Body of pancreas (tissue), 4 donors: ENCODE measurements at places on chromosomes 2 and 18. TPM values are rescaled to one million over a fixed set of nuclear protein-coding genes. Genes with fewer than 3 reads are reported as not detected.

DNA sequence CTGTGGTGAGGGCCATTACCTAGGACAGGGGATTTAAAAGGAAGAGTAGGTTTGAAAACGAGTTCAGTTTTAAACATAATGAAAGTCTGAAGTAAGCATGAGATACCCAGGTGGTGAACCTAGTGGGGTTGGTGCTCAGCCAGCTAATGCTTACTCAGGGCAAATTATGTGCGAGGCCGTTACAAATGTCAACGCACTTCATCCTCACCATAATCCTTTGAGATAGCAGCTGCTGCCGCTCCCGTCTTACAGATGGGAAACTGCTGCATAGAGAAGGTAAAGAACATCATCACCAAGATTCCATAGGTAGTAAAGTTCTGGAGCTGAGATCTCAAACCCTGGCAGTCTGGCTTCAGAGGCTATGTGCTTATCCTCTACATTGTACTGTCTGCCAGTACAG, 209.0 kb downstream of the DYM start:
- H3K36me3 ChIP-seq, result peaks cover 4% of the 10 kb centered on the region
- H3K4me1 ChIP-seq, result no peaks in the 10 kb centered on the region
- DNase-seq, result no peak
- H3K27me3 ChIP-seq, result no peaks in the 10 kb centered on the region
- no peak overlapping the region for H3K4me3 ChIP-seq
- H3K27ac ChIP-seq, result no peak overlapping the region

The TLX2 gene
- not detected for total RNA-seq

DNA sequence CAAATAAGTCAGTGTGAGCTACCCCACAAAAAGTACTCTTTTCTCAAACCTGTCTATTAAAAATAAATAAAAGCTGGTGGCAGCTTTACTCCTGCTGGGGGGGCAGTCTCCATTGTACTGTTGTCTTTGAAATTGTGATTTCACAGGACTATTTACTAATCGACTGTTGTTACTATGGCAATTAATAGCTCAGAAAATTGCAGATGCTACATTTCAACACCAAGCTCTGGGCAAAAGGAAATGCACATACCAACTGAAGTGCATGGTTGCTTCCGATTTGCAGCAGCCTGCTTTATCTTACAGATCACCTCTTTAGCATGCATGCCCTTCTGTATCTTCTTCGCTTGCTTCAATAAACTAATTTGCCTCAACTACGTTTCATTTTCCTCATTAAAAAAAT, 117.6 kb upstream of the DAPL1 start:
- H3K27ac ChIP-seq, result no peak overlapping the region
- no peak overlapping the region for H3K4me3 ChIP-seq
- H3K36me3 ChIP-seq, result no peaks in the 10 kb centered on the region
- no peaks in the 10 kb centered on the region for H3K4me1 ChIP-seq
- DNase-seq, result no peak

The CAPN14 gene
- total RNA-seq, result not detected

- H3K4me1 ChIP-seq, result no peaks in the 10 kb centered on the region
- peaks cover 9% of the 10 kb centered on the region for H3K36me3 ChIP-seq
- H3K4me3 ChIP-seq, result no peak overlapping the region
These were observed 46.0 kb downstream of the SLC66A2 start for GRCh38 chr18:79905389-79905911.

DNA sequence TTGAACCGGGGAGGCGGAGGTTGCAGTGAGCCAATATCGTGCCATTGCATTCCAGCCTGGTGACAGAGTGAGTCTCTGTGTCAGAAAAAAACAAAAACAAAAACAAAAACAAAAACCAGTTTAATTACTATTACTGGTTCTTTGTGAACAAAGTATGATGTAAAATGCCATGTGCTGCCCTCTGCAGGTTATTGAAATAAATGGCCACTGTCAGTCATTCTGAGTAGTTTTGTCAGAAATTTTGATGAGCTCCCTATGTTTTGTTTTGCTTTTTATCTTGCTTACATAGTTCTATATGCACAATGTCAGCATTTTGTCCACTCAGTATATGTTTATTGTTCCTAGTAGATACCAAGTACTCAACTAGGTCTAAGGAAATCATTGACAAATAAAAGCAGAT, 423.6 kb upstream of the CHST9 start:
- no peak for DNase-seq
- H3K36me3 ChIP-seq, result no peaks in the 10 kb centered on the region
- H3K4me1 ChIP-seq, result peaks cover 9% of the 10 kb centered on the region
- H3K27ac ChIP-seq, result no peak overlapping the region

- no peak overlapping the region for H3K27ac ChIP-seq
- H3K36me3 ChIP-seq, result no peaks in the 10 kb centered on the region
- H3K4me1 ChIP-seq, result no peaks in the 10 kb centered on the region
- no peak for DNase-seq
- no peak overlapping the region for H3K4me3 ChIP-seq
These were observed 46.2 kb upstream of the SERPINE2 start for GRCh38 chr2:224085246-224085645.

The PLA2R1 gene
- 2.1 TPM for total RNA-seq

DNA sequence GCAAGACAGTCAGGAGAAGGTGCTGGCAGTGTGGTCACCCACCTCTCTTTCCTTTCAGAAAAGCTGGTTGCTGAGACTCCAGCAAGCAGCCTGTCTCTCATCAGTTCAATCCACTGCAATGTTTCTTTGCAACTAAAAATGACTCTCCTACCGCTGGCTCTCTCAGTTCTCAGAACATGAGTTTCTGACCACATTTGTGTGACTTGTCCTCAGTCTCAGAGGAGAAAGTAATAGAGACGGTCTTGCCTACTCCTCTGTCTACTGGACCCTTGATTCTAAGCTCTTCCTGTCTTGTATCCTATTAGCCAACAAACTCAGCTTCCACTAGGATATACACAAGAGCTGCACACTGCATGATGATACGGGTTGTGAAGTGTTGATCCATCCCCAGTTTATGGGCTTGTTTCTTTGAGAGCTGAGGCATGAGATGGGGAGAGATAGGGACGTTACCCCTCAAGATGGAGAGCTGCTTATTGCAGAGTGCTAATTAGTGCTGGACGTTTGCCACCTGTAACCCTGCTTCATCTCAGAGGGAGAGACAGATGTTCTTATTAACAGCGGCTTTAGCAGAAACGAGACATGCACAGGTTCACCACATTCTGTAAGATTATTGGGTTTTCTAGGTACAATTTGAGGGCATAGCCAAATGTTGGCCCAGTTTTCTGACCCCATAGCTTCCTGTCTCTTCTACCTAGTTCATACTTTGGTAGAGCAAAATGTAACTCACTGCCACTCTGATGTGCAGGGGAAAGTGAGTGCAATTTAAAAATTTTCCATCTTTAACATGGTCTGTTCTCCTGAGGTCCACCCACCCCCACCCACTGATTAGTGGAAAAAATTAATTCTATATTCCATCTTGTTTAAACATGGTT, 32.4 kb upstream of the YWHAQ start:
- H3K36me3 ChIP-seq, result no peaks in the 10 kb centered on the region
- H3K27ac ChIP-seq, result no peak overlapping the region
- no peaks in the 10 kb centered on the region for H3K27me3 ChIP-seq
- H3K4me1 ChIP-seq, result no peaks in the 10 kb centered on the region
- no peak overlapping the region for H3K4me3 ChIP-seq

The CCBE1 gene
- total RNA-seq, result 4.4 TPM

GRCh38 chr2:196088203-196088602, 19.6 kb upstream of the DNAH7 start:
- H3K27me3 ChIP-seq, result no peaks in the 10 kb centered on the region
- no peaks in the 10 kb centered on the region for H3K36me3 ChIP-seq
- H3K4me1 ChIP-seq, result no peaks in the 10 kb centered on the region
- no peak for DNase-seq
- H3K27ac ChIP-seq, result no peak overlapping the region

The FIGN gene
- total RNA-seq, result 3.4 TPM

The LAMA3 gene
- 9.3 TPM for total RNA-seq

DNA sequence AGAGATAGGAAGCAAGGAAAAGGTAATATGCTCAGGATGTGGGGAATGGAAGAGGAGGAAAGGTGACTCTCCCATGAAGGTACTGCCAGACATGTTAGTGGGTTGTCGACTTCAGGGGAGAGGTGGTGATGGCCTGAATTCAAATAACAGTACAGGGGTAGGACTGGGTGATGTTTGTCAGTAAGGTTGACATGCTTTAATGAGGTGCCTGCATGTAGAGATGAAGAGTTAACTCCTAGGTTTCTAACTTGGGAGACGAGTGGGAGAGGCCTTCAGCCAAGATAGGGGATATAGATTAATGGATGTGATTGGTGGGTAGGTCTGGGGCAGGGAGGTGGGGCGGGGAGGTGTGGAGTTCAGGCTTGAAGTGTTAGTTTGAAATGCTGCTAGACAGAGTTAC, 2.6 kb downstream of the NAPG start:
- H3K4me3 ChIP-seq, result no peak overlapping the region
- no peaks in the 10 kb centered on the region for H3K36me3 ChIP-seq
- peaks cover 22% of the 10 kb centered on the region for H3K4me1 ChIP-seq
- no peak overlapping the region for H3K27ac ChIP-seq
- DNase-seq, result no peak

The GPAT2 gene
- total RNA-seq, result 1.6 TPM

The PSMD14 gene
- 6.6 TPM for total RNA-seq

DNA sequence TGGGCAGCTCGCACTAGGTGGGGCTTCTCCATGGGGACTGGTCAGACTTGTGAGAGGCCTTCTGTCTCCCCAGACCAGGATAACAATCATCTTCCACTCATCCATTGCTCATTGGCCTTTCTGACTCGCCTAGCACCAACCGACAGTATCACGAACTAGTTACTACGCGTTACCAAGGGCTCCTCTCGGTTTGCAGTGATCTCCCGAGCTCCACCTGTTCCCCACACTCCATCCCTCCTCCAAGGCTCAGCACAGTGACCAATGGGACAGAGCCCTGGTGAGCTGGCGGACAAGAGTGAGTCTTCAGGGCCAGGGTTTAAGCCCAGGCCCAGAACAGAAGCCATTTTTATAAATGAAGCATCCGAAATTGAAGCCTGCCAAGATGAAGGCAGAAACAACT, 42.8 kb upstream of the SMAD7 start:
- no peak for DNase-seq
- no peaks in the 10 kb centered on the region for H3K36me3 ChIP-seq
- no peaks in the 10 kb centered on the region for H3K27me3 ChIP-seq
- H3K4me3 ChIP-seq, result no peak overlapping the region
- H3K27ac ChIP-seq, result no peak overlapping the region
- H3K4me1 ChIP-seq, result peaks cover 8% of the 10 kb centered on the region

DNA sequence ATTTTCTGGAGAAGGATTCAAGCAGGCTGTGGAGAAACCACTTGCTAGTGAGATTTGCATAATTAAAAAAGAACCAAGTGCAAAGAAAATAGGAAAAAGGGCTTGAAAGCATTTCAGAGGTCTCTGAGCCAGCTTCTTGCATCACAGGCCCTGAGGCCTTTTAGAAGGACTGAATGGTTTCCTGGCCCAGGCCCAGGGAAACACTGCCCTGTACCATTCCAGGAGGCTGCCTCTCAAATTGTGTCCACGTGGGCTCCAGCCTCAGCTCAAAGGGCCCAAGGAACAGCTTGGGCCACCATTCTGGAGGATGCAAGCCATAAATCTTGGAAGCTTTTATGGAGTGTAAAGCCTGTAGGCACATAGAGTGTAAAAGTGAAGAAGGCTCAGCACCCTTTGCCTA, 523.3 kb upstream of the VRK2 start:
- H3K4me3 ChIP-seq, result no peak overlapping the region
- no peaks in the 10 kb centered on the region for H3K36me3 ChIP-seq
- H3K27me3 ChIP-seq, result no peaks in the 10 kb centered on the region
- H3K27ac ChIP-seq, result no peak overlapping the region

The CIB4 gene
- not detected for total RNA-seq

GRCh38 chr2:186485576-186485870, 537 bp upstream of the ZC3H15 start:
- no peak for DNase-seq
- H3K4me1 ChIP-seq, result peaks cover 40% of the 10 kb centered on the region
- H3K36me3 ChIP-seq, result no peaks in the 10 kb centered on the region
- no peaks in the 10 kb centered on the region for H3K27me3 ChIP-seq
- peak overlapping the region; percentile 89 for H3K27ac ChIP-seq
- peak overlapping the region; percentile 32 for H3K4me3 ChIP-seq

DNA sequence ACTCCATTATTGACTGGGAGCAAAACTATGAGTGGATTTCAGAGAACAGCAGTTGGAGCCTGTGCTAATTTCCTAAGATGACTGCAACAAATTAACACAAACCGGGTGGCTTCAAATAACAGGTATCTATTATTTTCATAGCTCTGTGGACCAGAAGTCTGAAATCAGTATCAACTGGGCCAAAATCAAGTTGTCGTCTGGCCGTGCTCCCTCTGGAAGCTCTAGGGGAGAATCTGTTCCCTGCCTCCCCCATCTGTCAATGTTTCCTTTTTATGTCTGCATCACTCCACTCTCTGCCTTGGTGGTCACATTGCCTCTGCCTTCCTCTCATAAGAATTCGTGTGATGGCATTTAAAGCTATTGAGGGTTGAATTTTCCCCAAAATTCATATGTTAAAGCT, 269.8 kb downstream of the TMX3 start:
- no peaks in the 10 kb centered on the region for H3K36me3 ChIP-seq
- H3K4me1 ChIP-seq, result no peaks in the 10 kb centered on the region
- DNase-seq, result no peak
- H3K27me3 ChIP-seq, result no peaks in the 10 kb centered on the region
- no peak overlapping the region for H3K4me3 ChIP-seq

DNA sequence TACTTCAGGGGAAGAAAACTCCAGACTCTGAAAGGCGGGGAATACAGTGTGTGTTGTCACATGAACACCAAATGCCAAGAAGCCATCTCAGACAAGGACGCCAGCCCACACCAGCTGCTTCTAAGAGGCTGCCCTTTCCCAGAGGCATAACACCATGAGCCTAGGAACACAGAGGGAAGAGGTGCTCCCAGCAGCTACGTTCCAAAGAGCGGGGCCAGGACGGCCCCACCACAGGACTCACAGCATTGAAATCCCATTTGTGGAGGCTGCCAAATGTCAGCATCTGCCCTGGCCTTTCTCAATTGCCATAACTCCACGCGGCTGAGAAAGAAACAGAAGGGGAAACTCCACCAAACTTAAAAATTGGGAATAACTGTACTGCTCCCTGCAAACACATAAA, 20.1 kb upstream of the ID2 start:
- no peak overlapping the region for H3K4me3 ChIP-seq
- H3K4me1 ChIP-seq, result no peaks in the 10 kb centered on the region
- H3K36me3 ChIP-seq, result no peaks in the 10 kb centered on the region
- H3K27ac ChIP-seq, result no peak overlapping the region

DNA sequence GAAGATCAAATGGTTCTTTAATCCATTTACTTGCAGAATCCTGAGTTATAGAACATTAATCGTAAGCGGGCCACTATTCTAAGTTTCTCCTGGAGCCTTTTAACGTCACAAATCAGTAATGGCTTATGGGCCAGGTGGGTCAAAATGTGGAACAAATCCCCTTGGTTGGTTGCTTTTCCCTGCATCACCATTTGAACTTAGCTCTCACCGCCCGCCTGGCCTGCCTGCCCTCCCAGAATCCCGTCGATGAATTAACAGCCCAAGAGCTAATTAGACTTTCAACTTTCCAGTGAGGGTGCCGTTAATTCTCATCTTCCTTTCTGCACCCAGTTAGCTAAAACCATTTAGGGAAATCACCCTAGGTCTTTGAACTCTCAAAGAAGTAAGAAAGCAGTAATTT, 205.5 kb downstream of the RNF152 start:
- H3K4me1 ChIP-seq, result peaks cover 18% of the 10 kb centered on the region
- DNase-seq, result no peak
- no peak overlapping the region for H3K4me3 ChIP-seq
- H3K27ac ChIP-seq, result no peak overlapping the region
- no peaks in the 10 kb centered on the region for H3K27me3 ChIP-seq

GRCh38 chr2:9085353-9085752, 81.9 kb upstream of the MBOAT2 start:
- no peak overlapping the region for H3K27ac ChIP-seq
- no peaks in the 10 kb centered on the region for H3K27me3 ChIP-seq
- H3K36me3 ChIP-seq, result no peaks in the 10 kb centered on the region
- no peak for DNase-seq
- no peaks in the 10 kb centered on the region for H3K4me1 ChIP-seq
- no peak overlapping the region for H3K4me3 ChIP-seq
